ENCODE measurements at places on chromosomes 3 and 15.

DNA sequence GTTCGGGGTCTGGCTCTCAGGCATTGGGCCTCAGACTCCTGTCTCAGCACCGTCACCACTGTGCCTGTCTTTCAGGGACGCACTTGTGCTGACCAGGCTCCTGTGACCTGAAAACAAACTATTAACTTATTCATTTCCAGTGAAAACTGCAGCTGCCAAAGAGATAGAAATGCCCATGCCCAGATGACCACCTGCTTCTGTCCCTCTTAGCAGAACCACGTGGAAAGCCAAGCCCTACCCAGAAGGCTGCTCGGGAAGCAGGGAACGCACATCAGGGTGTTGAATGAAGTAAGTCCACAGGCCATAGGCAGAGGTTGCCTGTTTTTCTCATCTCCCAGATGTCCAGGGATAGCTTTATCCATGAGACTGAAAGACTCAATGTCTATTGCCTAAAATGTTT is 219.3 kb downstream of the EBLN2 start:
- no peak for DNase-seq

GRCh38 chr3:191347228-191347627 is 16.9 kb upstream of the UTS2B start:
- DNase-seq = no peak

DNA sequence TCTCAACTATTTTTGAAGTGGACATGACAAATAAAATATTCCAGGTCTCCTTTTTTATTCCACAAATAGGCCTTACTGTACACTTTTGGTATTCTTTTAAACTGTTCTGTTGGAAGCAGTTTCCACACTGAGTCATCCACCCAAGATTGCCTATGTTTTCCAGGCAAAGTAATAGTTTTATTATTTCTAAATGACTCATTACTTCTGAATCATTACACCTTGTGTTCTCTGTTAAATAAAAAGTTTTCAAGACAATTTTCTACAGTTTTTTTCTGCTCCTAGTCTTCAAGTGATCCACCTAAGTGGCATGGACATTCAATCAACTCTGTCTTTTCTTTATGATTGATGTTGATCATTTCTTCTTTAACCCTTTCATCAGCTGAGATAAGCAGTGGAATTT is 26.5 kb downstream of the PPP2R3A start:
- DNase-seq = no peak

- no peak for DNase-seq
These were observed 36.7 kb upstream of the SYNM start for GRCh38 chr15:99068186-99068585.

GRCh38 chr3:40455328-40455727 is 1.8 kb upstream of the RPL14 start:
- DNase-seq = no peak

- no peak for DNase-seq
These were observed 30.7 kb downstream of the ARHGAP31 start for GRCh38 chr3:119324899-119325298.

DNA sequence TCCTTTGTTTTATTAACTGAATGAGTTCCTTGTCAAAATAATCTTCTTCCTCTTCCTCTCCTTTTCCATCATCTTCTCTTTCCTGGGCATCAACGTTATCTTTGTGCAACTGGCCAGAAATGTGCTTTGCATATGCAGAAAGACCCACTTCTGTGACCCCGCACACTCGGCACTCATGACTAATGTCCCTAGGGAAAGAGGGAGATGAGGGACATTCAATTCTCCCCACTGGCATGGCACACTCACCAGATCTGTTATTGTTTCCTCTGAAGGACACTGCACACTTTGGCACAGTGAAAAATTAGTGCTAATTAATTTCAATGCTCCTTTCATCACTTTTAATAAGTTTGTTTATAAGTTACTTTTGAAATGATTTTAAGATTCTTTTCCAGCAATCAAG is 34.0 kb downstream of the ZNF106 start:
- no peak for DNase-seq

- DNase-seq = no peak
These were observed 93.3 kb downstream of the TRIM42 start for GRCh38 chr3:140770977-140771667.

DNA sequence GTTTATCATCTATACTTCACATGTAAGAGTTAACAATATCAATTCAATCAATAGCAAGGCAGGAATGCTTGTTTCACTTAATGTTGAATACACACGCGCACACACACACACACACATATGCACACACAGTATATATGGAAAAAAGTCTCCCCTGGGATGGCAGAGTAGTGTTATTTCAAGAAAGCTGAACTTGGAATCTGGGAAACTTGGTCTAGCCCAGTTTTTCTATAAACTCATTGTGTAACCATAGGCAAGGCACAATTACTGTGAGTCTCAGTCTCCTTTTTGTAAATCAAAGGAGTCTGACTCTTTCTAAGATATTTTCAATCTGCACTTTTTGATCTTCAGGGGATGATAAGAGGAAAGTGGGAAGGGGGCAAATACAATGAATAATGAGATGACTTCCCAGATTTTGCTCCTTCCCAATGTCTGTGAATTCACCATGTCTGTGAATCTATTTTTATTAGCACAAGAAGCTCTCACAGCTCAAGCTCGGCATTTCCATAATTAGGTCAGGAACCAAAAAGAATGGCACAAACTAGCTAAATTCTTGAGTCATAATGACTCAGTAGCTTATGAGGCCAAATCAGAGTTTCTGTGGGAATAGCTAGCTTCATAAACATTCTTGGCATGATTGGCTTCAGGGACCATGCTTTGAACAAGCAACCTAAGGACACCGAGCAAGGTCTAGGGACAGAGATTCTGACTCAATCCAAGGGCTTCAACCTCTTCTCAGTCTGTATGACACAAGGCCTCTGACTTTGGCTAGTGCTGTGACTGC is 227.4 kb upstream of the DCBLD2 start:
- DNase-seq = no peak

GRCh38 chr15:80803580-80804525 is 24.7 kb downstream of the CEMIP start:
- DNase-seq = no peak

- no peak for DNase-seq
These were observed 40.4 kb downstream of the CACNA1D start for GRCh38 chr3:53534676-53535400.

DNA sequence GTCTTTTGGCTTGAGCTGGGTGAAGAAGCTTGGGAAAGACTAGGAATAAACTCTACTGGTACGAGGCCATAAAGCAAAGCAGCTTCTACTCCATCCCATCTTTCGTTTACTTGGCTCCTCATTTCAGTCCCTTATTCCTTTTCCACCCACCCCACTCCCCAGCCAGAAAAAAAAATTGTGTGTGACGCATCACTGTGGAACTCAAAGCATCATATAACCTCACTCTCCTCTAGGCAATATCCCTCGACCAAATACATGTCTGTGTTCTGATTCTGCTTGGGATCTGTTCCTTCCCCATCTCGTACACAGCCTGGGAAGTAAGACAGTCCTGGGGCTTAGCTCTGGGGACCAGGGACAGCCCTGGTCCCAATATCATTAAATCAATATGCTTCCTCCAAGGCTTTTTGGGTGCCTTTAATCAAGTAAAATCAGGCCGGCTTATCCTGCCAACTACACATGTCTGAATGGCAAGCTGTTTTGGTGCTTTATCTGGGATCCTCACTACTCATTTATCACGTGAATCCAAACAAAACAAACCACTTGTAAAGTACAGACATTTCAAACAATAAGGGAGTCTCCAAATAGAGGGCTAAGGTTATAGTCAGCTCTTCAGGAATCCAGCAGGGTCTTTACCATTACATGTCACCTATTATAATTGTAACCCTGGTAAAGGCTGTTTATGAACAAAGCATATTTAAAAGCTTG is 74.9 kb upstream of the ZBED2 start:
- DNase-seq = no peak

DNA sequence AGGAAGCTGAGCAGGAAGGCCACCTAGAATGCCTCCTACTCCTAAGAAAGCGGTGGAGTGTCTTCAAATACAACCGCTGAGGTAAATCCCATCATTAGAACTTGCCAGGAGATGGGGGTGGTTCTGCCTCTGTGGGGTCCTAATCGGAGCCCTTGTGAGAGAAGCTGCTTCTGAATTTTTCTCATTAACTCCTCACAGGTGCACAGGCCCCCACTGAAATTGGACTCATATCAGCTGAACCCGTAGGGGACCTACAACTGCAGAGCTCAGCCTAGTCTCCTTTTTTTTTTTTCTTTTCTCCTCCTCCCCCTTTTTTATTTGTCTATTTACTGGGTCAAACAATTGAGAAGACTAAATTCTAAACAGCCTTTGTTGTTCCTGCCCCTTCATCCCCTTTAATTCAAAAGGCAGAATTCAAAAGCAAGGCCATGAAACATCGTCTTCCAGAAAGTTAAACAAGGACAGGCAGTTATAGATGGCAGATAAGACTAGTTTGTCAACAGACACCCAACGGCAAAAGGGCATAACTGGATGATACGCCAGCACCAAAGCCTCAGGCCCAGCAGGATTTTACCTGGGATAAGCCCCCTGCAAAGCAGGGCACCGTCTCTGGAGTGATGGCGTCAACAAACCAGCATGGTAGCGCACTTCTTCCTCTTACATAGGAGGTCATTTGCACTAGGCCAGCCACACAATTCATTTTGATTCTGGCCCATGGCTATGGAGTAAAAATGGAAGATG is 213.7 kb upstream of the HES1 start:
- DNase-seq = no peak

DNA sequence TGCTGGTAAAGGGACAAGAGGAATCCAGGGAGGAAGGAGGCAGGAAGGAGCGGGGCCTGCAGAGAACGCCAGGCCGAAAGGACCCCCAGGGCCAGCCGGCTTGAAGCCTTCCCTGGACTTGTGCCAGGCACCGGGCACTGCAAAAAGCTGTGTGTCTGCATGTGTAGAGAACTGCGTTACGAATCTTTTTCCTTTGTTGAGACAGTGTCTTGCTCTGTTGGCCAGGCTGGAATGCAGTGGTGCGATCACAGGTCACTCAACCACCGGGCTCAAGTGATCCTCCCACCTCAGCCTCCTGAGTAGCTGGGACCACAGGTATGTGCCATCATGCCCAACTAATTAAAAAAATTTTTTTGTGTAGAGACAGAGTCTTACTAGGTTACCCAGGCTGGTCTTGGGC is 17.0 kb upstream of the MUC4 start:
- no peak for DNase-seq

- DNase-seq = no peak
These were observed 7.3 kb downstream of the VWA5B2 start for GRCh38 chr3:184236636-184237035.

DNA sequence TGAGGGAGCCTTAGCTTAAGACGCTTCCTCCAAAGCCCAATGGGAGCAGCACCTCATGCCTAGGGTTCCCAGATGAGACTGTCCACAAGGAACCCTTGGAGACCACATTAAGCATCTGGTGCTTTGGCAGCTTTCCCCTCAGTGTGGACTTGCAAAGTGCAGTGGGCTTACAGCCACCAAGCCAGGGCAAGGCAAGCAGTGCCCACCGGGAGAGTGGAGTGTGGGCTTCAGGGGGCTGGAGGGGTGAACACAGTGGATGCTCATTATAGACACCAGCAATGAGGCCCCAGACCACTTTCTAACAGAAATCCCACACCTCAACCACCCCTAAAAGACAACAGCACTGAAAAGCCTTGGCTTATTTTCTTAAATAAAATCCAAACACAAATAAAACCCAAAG is 9.1 kb upstream of the MUSTN1 start:
- no peak for DNase-seq

- DNase-seq = no peak
These were observed 172.1 kb downstream of the POLR2M start for GRCh38 chr15:57878573-57878972.

DNA sequence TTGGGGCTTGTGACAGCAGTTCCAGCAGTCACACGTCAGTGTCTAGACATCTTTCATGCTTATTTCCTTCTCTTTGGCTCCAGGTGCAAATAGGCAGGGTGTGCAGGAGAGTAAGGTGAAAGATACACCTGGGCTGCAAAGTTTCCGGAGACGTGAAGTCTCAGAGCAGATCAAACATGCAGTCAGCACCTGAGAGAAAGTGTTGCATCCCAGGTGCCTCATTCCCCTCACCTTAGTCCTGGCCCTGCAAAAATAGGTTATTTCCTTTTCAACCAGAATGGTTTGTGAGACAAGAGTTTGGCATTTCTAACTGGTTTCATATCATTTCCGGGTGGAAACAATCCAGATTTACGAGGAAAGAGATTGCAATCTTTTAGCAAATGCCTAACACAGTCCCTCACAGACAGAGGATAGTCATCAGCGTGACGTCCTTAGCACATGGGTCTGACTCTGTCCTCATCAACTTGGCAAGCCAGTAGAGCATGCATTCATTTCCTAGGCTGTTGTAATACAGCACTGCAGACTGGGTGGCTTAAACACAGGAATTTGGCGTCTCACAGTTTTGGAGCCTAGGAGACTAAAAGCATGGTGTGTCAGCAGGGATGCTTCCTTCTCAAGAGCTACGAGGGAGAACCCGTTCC is 58.2 kb upstream of the ARRDC4 start:
- no peak for DNase-seq

DNA sequence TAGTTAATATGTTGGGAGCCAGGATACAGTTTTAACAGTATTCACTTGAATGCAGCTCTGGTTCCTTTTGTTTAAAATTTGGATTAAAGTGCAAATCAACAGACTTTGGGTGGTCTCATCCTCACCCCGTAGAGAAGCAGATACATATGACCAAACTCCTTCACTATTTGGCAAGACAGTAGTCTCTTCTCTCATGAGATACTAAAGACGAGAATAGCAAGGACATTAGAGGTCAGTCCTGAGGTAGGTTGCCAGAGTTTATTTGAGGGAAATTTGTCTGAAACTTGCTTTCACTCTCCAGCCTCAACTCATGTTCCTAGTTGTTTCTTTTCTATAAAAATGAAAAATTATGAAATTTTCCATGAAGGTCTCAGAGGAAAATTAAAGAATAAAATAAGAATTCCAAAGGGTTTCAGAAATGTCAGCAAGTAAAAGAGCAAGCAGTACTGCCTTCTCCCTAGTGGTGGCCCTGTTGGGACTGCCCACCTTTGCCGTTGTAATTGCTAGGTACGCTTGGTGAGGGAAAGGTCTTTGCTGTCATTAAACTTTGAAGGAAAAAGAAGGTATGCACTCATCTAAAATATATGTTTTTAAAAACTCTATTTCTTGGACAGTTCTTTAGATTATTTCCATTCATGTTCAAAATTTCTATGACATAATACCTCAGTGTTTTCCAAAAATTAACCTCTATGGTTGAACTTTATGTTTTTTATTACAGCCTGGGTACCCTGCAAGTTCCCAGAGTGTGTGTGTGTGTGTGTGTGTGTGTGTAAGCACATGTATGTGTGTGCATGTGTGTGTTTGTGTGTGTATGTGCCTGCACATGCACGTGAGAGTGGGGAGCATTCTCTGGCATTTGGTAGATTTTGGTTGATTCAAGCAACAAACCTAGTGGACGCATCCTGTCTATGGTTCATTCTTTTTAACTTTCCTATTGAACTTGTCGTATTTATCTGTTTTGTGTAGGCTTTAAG is 111.4 kb downstream of the CMSS1 start:
- no peak for DNase-seq

- no peak for DNase-seq
These were observed 54.4 kb upstream of the WNT7A start for GRCh38 chr3:13934315-13934714.

DNA sequence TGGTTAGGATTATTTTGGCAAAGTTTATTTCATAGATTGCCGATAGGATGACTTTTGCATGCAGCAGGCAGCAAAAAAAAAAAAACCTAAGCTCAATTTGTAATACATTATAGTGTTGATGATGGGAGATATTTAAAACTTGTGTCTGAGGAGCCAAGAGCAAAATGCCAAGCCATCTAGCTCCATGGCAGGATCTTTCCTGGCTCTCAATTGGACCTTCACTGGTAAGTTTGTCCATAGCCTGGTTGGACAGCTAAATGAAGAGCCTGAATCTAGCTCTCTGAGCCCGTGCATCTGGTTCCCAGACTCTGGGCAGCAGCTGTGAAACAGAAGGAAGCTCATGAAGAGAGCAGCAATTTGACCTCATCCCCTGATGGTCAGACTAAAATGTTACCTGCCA is 17.5 kb downstream of the STAC start:
- DNase-seq = no peak

All from urinary bladder (tissue), 4 donors.